ENCODE measurements at places on chromosomes 1 and 21. TPM values are rescaled to one million over a fixed set of nuclear protein-coding genes. Genes with fewer than 3 reads are reported as not detected.

The WNT3A gene
- total RNA-seq = not detected

The THAP3 gene
- 19.0 TPM for total RNA-seq

The MMP23B gene
- total RNA-seq = 4.9 TPM

The GJA4 gene
- total RNA-seq = not detected

The LGR6 gene
- total RNA-seq = 0.68 TPM

The CHRNB2 gene
- 3.1 TPM for total RNA-seq

The BARHL2 gene
- total RNA-seq = not detected

The CGN gene
- total RNA-seq = 23.6 TPM

The ASAP3 gene
- total RNA-seq = 17.7 TPM

The SPRR4 gene
- not detected for total RNA-seq

The S100A5 gene
- total RNA-seq = 0.75 TPM

The DFFA gene
- total RNA-seq = 68.4 TPM

The LIN9 gene
- 3.8 TPM for total RNA-seq

The CA6 gene
- not detected for total RNA-seq

The PLA2G2F gene
- 9.2 TPM for total RNA-seq

The LRRC38 gene
- 1.6 TPM for total RNA-seq

Data from kidney epithelial cell (primary cell).